ENCODE measurements at places on chromosomes 5 and 9. TPM values are rescaled to one million over a fixed set of nuclear protein-coding genes. Genes with fewer than 3 reads are reported as not detected.
A peak's percentile ranks its signal among the peaks of the same experiment; 100 is the strongest.

NOTCH1 gene
- 70.2 TPM for total RNA-seq

HAVCR1 gene
- total RNA-seq: not detected

PKN3 gene
- 10.2 TPM for total RNA-seq

SLC31A1 gene
- total RNA-seq: 15.7 TPM

HAPLN1 gene
- not detected for total RNA-seq

SLC27A4 gene
- 19.9 TPM for total RNA-seq

EPB41L4B gene
- 0.51 TPM for total RNA-seq

GRCh38 chr9:117574099-117574498 is 130.1 kb upstream of the TLR4 start:
- no peak for DNase-seq

DNA sequence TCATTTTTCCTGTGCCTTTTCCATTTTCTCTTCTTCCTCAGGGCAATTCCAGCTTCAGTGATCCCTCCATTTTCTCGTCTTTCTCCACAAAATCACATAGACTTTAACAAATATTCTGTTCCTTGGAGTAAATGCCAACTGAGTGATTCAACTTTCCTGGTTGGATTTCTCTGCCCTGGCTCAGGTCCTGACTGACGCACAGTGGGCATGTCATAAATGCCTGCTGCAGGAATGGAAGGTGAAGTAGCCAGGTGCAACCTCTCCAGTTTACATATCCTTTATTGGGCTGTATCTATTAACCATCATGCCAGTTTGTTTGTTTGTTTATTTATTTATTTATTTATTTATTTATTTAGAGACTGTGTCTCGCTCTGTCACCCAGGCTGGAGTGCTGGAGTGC is 95.1 kb downstream of the MEF2C start:
- DNase-seq: peak; percentile 41

DNA sequence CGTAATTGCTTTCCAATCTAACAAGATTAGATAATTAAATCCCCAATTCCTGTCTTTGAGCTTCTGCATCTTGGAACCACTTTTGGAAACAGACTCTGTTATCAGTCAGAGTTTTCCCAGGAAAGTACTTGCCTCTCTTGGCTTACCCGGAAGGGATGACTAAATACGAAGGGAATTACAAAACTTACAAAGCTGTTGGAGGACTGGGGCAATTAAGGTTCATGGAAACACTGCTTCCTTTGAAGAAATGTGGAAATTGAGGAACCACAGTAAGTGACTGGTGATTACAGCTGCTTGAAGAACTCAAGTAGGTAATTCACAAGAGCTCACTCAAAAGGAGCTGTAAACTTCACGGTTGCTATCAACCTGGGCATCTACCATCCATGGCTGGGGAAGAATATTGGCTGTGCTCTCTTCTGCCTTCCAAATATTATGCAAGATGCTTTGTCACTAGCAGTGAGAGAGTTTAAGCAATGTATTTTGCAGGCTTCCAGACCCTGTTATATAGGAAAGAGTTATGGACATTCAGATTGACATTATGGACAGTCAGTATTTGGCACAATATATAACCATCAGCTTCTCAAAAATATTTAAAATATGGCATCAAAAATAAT is 104.6 kb upstream of the MAN2A1 start:
- DNase-seq: no peak

DNA sequence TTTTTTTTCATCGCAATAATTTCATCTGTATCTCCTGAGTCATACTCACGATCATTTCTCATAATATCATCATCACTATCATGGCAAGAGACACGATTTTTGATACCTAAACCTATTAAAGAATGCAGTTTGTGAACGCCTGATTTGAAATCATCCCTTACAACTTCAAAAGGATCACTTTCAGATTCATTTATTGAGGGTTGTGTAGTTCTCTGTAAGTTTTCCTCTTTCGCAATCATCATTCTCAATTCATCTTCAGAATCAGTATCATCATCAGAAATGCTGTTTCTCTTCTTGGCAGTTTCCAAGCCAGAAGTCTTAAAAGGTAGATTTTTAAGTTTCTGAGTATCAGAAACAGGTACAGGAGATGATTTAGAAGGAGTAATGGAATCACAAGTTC is 9.7 kb downstream of the NOL8 start:
- no peak for DNase-seq

GRCh38 chr5:61701877-61702602 is 370.0 kb downstream of the ZSWIM6 start:
- DNase-seq: no peak

DNA sequence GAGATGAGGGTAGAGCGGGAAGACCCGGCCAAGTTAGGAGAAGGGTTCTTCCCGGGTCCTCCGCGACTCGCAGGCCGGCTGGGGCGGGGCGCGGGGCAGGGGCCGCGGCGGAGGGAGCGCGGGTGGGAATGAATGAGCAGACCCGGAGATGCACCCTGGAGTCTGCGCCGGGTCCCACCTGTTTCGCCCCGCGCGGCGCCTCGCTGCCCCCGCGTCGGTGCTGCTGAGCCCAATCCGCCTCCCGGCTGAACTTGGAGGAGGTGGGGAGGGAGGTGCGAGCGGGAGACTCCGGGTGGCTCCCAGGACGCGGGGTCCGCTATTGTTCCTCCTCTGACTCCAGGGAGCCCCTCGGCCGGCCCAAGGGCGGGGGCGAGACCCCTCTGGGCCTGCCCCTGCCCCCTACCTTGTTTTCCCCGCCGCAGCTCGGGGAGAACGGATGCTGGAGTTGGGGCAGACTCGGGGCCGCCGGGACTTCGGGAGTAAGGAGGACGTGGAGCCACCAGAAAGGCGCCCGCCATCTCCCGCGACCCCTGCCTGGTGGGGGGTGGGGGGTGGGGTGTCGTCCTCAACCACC is 659 bp downstream of the RAI14 start:
- peak; percentile 32 for DNase-seq

DNA sequence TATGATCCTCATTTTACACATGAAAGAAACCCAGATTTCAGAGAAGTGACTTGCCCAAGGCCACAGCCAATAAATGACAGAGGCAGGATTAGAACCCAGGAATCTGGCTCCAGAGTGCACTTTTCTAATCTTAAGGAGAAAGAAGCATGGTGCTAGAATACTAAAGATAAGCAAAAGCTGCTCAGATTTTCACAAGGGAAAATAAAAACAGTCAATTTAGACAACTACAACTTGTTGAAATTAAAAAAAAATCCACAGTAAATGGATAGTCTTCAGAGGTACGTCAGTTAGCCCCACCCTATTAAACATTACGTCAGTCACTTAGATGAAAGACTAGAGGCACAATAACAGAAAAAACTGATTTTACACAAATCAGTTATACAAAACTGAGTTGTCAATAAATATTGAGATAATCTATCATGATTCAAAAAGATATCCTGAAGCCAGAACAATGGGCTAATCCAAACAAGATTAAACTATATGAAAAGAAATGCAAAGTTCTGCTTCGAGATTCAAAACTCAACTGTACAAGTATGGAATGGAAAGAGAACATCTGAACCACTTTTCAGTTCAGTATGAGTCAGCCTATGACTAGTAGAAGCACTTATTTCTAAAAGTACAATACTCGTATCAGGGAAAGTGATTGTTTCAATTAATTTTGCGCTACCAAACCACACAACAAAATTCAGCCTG is 9.3 kb downstream of the TMEM245 start:
- peak; percentile 84 for DNase-seq

DNA sequence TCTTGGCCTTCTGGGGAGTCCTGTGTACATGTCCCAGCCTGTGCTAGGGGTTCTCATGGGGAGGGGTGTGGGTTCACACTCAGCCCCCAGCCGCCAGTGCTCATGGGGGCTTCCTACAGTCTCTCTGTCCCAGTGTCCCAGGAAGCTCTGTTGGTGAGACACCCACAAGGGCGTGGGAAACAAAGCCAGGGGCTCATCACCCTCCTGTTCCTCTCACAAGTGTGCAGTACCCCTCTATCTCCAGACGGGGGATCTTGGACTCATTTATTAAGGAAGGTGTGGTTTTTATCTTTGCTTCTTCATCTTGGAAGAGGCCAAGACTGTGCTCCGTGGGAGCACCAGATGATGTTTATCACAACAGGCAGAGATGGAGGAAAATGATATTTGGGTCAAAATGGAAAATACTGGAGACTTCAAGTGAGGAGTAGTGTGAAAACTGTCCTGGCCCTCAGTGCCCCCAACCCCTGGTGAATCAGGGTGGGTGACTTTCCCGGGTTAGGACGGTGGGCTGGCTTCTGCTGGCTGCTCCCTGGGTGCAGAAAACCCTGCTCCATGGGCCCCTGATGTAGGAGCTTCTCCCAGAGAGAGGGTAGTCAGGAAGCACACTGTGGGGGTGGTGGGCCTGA is 15.2 kb downstream of the TMEM171 start:
- DNase-seq: no peak

- no peak for DNase-seq
Observed at GRCh38 chr9:135644631-135645218, 5.4 kb upstream of the GLT6D1 start.

- DNase-seq: peak; percentile 76
Observed at GRCh38 chr9:110058304-110058953, 149.5 kb downstream of the C9orf152 start.

GRCh38 chr9:114930056-114930812 is at the start of gene TNFSF8:
TSS of gene TNFSF8 (minus strand) at chr9:114930591. CDS start at chr9:114930303, 288 bp downstream.
- no peak for DNase-seq

GRCh38 chr5:93886917-93887361 is 145.5 kb upstream of the POU5F2 start:
- no peak for DNase-seq

DNA sequence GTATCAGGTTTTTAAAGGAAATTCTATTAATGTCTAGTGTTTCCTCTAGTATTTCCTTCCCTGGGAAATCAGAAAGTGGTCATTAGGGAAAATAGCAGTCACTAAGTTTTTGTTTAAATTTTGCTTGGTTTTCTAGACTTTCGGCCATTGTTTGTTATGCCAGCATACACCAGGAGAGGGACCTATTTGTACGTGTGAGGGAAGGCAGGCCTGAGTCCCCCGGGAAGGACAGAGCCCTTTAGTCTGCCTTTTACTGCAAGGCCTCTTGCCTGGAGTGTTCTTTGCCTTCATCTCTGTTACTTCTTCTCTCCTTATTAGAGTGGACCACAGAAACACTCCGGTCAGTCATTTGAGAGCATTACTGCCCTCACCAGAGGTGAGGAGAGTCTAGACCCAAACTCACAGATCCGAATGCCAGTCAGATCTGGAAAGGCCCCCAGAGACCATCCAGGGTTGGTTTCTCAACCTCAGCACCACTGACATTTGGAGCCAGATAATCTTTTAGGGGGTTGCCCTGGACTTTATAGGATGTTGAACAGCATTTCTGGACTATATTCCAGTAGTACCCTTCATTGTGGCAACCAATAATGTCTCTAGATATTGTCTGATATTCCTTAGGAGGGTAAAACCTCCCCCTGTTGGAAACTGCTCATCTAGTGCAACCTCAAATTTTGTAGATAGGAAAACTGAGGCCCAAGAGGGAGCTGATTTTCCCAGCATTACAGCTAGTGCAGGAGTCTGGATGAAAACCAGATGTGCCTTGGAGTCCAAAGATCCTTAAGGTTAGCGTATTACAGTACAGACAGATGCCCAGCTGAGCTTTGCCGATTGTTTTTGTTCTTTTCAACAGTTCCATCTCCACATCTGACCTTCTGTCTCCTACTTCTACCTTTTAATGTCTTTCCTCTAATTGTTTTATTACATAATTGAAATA is 93.0 kb upstream of the NIPAL4 start:
- DNase-seq: peak; percentile 66

DNA sequence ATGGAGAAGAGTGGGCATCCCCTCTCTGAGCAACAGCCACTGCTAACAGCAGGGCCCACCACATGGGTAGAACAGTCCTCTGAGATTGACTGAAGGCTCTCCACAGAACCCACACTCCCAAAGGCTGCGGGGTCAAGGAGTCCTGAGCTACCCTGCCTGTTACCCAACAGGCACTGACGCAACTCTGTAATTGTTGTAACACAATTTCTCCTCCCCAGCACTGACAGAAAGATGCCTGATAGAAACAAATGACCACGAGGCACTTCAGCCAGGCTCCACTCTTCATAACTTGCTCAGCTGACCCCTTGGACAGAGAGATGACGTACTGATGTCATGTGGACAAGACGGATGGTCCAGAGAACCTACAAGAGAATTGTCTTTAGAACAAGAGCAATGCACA is 220.7 kb downstream of the SPOCK1 start:
- no peak for DNase-seq

- DNase-seq: no peak
Observed at GRCh38 chr5:132272311-132273210, 15.1 kb downstream of the PDLIM4 start.

GRCh38 chr9:108684288-108685025 is 171.3 kb downstream of the ACTL7B start:
- no peak for DNase-seq

- DNase-seq: no peak
Observed at GRCh38 chr9:126397056-126397455, 70.4 kb downstream of the MVB12B start.

DNA sequence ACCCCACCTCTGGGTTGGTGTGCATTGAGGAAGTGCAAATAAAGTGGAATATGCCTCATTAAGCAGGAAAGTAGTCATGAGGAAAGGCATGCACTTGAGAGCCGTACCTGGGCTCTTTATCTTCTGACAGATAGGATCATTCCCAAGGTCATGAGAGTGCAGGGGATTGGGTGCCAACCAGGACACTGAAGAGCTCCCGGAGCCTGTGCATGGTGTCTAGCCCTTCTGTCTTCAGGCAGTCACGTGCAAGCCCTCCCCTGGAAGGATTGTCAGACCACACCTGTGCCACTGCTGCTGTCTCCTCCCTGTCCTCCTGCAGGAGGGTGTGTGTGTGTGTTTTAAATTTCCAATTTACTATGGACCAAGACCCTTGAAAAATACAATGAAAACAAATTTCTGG is 69.6 kb downstream of the PDE8B start:
- no peak for DNase-seq

DNA sequence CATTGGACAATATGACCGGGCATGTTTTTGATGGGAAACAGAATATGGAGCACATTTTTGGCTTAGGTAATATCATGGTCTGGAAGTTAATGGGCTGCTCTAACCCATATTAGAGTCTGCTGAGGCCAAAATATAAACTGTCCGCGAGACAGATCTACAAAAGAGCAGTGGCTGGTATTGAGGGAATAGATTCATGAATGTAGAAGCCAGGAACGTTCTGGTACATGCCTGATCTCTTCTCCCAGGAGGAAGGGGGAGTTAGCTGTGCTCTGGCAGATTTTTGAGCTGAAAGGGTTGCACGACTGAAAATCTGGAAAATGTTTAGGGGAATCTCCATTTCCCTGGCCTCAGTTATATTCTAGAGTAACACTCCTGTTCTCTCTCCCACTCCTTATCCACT is 42.9 kb upstream of the ZFR start:
- no peak for DNase-seq

GRCh38 chr5:161284445-161284844 is 262.1 kb downstream of the GABRB2 start:
- no peak for DNase-seq

- peak; percentile 86 for DNase-seq
Observed at GRCh38 chr9:21252721-21253547, 13.1 kb upstream of the IFNA14 start.

DNA sequence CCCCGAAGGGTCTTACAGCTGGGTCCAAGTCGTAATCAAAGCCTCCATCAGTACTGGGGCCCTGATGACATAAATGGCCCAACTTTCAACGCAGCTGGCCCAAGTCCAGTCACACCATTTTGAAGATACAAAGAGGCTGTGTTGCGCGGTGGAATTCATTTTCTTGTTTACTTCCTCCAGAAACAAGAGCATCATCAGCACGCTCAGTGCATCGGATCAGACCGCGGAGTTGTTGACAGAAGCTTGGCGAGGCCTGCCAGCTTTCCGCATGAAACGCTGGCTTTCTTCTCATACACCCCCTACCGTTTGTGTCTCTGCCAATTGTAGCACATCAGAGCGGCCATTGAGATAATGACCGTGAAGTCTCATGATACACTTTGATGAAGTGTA is 101.7 kb upstream of the SPATA31D4 start:
- no peak for DNase-seq
